ENCODE measurements at places on chromosomes 16 and 17.

GRCh38 chr16:50448522-50448921 lies 79.7 kb upstream of the BRD7 start:
- DNase-seq, result no peak

DNA sequence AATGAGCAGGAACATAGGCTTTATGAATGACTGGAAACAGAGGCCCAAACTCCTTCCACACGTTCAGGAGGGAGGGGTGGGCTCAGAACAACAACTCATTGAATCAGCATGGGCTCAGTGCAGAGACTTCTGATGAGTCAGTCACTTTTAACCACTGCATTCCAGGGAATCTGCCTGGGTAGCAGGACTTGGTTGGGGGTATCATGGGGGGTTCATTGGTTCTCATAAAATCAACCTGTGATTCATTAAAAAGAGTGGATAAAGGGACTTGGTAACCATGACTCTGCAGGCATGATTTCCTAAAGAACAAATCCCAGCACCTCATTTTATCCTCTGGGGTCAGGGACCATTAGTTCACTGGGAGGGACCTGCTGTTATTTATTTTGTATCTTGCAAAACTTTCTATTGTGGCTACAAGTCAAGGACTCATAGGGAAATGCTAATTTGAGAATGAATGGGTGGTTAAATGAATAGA lies 13.8 kb downstream of the ITGB3 start:
- no peak for DNase-seq

GRCh38 chr17:55726440-55726839 lies 3.8 kb upstream of the TMEM100 start:
- DNase-seq, result no peak

DNA sequence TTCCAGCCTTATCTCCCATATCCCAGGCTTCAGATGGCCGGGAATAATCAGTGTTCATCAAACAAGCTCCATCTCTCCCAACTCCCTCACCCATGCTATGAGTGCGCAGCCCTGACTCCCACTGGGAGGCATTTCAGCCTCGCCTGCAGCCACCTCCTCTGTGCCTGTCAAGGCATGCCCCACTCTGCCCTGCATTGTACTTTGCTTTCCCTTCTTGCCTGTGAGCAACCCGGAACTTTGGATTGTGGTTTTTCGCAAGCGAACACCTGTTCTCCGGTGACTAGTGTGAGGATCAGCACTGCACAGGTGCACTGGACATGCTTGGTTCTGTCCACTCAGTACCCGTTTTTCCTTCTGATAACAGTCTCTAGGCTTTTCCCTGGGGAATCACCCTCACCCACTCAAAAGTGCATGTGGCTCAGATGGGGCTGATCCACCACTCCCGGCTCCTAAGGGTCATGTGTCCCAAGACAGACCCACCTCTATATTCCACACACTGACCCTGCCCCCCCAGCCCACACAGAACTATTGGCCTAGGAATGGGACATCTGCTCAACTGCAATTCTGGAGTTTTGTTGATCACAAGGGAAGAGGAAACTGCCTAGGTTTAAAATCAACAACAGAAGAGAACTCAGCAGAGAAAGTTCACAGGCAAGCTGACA lies 9.1 kb downstream of the CHST6 start:
- no peak for DNase-seq

GRCh38 chr17:281365-281999 lies 71.1 kb downstream of the RPH3AL start:
- DNase-seq, result no peak

DNA sequence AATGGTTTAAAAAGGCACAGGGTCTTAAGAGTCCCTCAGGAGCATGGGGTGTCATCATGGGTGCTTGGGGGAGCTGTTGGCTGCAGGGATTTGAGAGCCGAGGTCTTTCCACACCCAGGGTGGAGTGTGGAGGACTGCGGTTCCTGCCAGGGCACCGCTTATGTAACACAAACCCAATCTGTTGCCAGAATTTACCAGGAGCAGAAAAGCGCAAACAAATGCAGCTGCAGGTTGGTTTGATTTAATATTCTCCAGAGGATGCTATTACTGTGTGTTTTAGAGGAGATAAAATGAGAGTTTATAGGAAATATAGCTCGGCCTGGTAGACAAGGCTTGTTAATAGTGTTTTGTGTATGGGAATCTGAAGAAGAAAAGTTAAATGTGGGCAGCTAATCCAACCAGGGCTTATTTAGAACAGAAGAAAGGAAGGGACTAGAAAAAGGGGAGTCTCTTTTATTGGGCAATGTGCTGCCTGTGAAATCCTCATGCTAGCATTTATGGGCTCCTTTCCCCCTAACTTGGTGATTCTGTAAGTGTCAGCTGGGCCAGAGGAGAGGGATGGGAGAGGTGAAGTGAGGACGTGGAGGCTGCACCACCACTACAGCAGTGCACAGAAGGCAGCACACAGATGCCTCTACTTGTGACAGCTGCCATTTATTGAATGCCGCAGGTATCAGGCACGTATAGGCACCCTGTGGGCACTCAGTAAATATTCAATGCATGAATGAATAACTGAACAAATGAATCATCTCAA lies 174.7 kb downstream of the KATNIP start:
- no peak for DNase-seq

GRCh38 chr17:36599546-36600250 lies 1.7 kb upstream of the MRM1 start:
- DNase-seq, result no peak

DNA sequence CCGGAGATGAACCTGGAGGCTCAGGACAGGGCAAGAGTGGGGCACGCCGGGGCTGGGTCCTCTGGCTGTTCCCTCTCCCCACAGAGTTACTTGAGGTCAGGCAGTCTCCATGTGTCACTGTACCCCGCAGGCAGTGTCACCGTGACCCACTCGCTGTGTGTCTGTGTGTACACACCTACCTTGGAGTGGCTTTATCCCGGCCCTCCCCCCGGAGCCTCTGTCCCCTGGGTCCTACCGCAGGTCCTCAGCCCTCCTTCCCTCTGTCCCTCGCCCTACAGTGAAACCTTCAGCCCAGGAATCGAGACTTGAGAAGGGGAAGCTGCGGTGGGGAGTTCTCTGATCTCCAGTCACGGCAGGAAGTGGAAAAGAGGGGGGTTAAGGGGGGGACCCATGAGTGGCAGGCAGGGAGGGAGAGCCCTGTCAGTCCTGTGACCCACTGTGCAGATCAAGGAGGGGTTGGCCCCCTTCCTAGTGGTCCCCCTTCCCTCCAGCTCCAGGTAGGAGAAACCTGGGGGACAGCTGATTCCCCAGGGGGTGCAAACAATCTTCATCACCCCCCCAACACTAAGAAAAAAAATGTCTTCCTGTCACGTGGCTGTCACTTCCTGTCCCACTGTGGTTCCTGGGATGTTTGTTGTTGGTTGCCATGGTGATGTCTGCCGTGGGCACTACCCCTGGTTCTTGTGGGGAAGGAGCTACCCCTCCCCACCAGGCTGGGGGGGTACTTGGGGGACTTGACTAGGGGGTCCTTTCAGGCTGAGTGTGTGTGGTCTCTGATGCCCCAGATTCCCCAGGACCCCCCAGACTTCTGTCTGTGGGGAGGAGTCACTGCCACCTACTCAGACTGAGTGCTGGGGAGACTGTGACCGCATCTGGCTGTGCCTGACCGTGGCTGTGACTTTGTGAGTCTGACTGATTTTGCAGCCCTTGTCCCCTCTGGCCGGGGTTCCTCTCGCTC lies 13.7 kb downstream of the RARA start:
- peak; percentile 88 for DNase-seq

DNA sequence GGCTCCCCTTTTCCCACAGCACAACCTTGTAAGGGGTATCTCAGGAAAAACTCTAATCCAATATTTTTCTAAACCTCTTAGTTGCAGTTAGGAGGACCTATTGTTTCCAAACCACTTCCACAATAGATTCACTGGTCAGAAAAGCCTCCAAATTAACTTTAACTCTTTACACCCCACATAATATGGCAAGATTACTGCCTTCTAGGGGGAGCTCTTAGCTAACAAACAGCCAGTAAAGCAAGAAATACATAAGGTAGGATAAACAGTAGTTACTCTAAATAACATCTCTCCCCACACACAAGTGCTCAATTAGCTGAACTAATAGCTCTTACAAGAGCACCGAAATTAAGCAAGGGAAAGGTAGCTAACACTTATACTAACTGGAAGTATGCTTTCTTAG lies 192.1 kb upstream of the KIF2B start:
- no peak for DNase-seq

DNA sequence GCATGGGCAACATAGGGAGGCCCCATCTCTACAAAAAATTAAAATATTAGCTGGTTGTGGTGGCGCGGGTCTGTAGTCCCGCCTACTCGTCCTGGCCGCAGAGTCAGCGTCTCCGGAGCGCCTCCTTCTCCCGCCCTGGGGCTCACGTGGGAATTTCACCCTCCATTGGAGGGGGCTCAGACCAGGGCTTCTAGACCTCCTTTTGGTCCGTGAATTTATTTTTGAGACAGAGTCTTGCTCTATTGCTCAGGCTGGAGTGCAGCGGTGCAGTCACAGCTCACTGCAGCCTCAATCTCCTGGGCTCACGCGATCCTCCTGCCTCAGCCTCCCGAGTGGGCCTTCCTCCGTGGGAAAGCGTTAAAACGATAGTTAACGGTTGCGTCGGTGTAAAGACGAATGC lies 394 bp upstream of the NME4 start:
- DNase-seq, result no peak

- no peak for DNase-seq
Measured at GRCh38 chr16:11967195-11967911, 2.3 kb downstream of the TNFRSF17 start.

DNA sequence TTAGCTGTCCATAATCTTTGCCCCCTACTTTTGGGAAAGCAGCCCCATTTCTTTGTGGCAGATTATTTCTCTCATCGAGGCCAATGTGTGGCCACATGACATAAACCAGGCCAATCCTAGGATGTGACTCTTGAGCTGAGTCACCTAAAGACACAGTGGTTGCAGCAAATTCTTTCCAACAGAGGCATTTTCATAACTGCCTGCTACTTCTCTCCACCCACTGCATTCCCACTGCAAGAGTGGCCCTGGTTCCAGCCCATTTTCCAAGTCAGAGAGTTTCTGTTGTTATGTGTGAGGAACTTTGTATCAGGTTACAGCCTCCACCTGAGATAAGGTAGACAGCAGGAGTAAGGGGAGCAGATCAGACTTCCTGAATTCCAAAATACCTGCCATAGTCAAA lies 195.2 kb downstream of the RGS9 start:
- DNase-seq, result no peak

DNA sequence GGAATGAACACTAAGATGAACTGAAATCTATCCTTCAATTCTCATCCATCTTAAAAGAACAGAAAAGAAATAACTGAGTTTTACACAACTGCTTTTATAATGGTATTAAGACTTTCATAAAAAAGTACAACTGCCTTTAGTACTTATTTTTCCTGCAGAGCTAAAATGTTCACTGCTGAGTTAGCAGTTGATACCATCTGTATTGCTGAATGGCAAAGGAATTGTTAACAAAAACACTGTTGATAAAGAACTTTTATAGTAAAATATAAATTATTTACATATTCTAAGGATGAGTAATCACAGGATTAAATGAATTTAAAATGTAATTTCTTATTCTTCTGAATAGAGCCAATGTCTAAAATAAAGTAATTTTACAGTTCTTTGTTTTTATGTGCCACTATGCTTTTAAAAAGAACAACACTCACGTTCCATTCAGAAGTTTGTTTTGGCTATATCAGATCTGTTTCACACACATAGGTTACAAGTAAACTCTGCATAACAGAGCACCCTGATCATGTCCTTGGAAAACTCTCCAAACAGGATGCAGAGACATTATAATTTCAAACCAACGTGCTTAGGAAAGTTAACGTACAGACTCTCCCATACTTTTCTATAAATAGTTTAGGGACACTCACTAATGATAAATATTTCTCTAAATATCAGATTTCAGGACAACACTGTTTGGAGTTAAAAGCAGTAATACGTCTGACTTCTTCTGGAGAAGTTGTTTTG lies 151.1 kb downstream of the ITFG1 start:
- no peak for DNase-seq

- DNase-seq, result no peak
Measured at GRCh38 chr16:77556201-77556873, 121.5 kb upstream of the ADAMTS18 start.

- DNase-seq, result no peak
Measured at GRCh38 chr17:51647826-51648225, 387.5 kb downstream of the UTP18 start.

DNA sequence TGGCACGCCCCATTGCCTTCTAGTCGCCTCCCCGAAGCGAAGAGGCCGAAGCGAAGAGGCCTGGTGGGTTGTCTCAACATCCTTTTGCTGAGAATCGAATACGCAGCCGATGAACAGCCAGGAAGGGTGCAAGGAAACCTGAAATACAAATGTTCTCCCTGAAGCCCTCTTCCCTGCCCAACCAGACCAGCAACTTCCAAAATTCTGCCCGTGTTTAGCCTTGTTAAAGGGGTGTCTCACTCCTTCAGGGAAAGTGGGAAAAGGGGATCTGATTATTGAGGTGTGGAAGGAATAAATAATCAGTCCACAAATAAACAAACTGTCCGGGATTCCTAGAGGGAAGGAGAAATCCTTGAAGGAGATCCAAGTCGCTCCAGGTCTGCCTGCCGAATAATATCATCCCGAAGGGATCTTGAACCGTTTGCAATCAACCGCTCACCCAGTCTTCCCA lies 1.4 kb upstream of the FOXC2 start:
- DNase-seq, result no peak

GRCh38 chr16:66935314-66936011 lies at the start of gene CES2:
CES2 (plus strand) TSS chr16:66935516; CDS start chr16:66935636, 120 bp downstream.
- DNase-seq, result no peak

DNA sequence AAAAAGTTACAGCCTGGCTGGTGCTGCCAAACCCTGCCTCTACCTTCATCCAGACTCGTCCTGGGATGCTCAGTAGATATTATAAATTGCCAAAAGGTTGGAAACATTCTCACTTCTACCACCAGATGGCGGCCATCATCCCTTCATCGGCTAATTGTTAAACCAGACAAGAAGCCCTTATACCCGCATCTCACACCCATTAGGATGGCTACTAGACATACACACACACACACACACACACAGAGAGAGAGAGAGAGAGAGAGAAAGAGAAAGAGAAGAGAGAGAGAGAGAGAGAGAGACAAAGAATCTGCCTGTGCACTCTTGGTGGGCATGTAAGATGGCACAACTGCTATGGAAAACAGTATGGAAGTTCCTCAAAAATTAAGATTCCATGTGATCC lies 15.0 kb upstream of the SCIMP start:
- no peak for DNase-seq

DNA sequence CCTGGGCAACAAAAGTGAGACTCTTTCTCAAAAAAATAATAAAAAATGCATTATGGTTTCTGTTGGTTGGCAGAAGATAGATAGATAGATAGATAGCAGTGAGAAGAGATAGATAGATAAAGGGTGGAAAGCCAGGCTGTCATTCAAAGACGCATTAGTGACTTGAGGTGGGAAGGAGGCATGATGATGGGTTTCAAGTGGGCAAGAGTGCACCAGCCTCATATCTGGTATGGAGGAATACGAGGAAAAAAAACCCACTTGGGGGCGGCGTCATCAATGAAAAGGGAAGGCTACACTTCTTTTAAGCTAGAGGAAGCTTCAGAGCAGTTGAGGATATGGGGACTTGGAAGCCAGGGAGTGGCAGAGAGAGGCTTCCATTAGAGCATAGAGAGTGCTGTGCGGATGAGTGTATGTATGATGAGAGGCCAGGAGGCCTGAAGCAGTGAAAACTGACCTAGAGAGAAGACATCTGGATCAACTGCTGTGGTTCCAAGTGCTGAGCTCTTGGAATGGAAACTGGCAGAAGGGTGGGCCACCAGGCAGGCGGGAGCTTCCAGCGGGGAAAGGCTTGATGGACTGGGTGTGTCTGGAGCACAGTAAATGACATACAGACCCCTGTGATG lies 31.8 kb downstream of the CEP95 start:
- DNase-seq, result no peak

GRCh38 chr16:53509906-53510703 lies 7.1 kb upstream of the AKTIP start:
- DNase-seq, result no peak

- DNase-seq, result no peak
Measured at GRCh38 chr17:8116776-8117175, 1.5 kb downstream of the ALOXE3 start.
